Right cardiac atrium (tissue), 5 donors: ENCODE measurements at places on chromosomes 11 and 22. TPM values are rescaled to one million over a fixed set of nuclear protein-coding genes. Genes with fewer than 3 reads are reported as not detected.

VPREB3 gene
- total RNA-seq = not detected

GRCh38 chr22:43391306-43391705 is 20.5 kb upstream of the MPPED1 start:
- DNase-seq = no peak

SLC7A4 gene
- total RNA-seq = 1.9 TPM

UPK3A gene
- total RNA-seq = not detected

ARHGEF17 gene
- total RNA-seq = 53.8 TPM
